ENCODE measurements at places on chromosomes 11 and 22.

GRCh38 chr22:29028468-29028867 is 33.2 kb downstream of the C22orf31 start:
- no peak for DNase-seq

GRCh38 chr22:35206889-35207288 is 50.4 kb upstream of the HMGXB4 start:
- no peak for DNase-seq

GRCh38 chr11:20061776-20062175 is 98.5 kb downstream of the DBX1 start:
- no peak for DNase-seq

DNA sequence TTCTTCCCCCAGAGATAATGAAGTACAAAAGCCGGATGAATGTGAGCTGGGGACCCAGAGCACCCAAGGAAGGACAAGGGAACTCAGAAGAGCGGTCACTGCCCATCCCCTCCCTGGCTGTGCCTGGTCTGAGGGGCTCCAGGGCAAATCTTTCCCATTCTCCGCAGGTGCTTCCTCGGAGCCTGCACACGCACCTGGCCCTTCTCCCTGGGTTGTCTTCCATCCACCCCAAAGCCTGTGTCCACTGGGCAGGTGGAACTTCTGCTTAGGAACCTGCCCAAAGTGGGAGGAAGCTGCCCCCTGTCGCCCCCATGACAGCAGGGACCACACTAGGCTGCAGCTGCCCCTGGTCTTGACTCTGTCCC is 121.0 kb upstream of the FGF3 start:
- DNase-seq: no peak

DNA sequence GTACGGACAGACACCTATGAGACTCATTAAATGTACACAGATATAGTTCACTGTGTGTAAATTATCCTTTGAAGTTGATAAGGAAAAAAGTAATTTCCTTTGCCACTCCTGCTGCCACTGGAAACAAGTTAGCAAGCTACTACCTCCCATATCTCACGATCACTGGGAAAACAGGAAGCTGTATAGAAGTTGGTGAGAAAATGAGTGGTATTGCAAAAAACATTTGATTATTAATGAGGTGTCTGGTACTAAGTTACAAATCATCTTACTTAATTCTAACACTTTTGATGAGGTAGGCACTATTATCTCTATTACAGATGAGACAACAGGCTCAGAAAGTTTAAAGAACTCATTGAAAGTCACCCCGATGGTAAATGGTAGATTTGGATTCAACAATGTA is 68.5 kb downstream of the GAB2 start:
- DNase-seq: no peak

DNA sequence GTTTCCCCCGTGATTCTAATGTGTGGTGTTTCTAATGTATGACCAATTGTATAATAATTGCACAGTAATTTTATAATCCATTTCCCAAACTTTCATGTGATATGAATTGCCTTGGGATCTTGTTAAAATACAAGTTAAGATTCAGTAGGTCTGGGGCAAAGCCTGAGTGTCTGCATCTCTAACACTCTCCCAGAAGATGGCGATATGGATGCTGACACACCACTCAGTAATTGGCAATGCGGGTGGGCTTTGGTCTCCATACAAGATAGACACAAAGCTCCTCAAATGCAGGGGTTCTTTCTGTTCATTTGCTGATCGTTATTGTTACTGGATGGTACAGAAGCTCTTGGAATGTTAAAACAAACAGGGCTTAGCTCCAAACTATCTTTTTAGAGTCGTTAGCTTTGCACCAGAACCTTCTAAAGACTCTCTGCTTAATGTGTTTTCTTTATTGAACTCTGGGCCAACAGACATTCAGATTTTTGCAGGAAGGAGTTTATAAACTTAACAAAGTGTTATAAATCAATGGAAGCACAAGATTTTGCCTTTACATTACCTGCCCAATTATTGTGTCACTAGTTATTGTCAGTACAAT is 45.4 kb upstream of the ANO3 start:
- DNase-seq: no peak

DNA sequence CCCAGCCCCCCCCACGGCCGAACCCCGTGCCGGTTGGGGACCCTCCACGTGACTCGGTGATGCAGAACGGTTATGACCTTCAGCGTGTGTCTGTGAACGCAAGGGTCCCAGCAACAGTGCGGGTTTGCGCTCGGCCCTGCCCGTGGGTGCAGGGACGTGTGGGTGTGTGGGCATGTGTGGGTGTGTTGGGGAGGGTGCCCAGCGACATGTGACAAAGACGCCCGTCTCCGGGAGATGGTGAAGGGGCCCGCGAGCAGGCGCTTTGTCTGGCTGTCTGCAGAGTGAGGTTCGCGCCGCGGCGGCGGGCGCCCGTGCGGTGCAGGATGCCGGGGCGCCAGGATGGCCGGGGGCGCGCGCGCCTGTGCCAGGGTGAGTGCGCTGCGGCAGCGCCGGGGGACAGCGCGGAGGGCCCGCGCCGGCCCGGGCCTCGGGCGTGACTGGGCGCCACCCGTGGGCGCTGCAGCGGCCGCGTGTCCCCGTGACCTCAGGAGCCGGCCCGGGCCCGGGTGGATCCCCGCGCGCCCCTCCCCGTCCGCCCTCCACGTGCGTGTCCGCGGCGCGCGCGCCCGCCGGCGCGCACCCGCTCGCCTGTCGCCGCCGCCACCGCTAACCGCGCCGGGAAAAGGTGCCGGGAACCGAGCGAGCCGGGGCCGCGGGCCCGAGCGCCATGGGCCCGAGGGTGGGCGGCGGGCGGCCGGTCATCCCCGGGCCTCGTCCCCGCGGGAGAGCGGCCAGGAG is at the start of gene LRFN4:
TSS of gene LRFN4 (plus strand) at position 569 of the 738 bp plus-strand sequence. CDS start 681 bp downstream, outside the sequence.
- peak; percentile 55 for DNase-seq

GRCh38 chr11:91373497-91373896 is 851.1 kb upstream of the FAT3 start:
- DNase-seq: no peak

Data from T-helper 1 cell (primary cell).